Tibial nerve (tissue), 4 donors: ENCODE measurements at places on chromosomes 7 and 10.

GRCh38 chr10:118092209-118092608 lies 45.5 kb upstream of the RAB11FIP2 start:
- H3K27ac ChIP-seq, result no peak overlapping the region
- H3K36me3 ChIP-seq, result no peaks in the 10 kb centered on the region
- no peak overlapping the region for H3K4me3 ChIP-seq
- no peak for DNase-seq
- no peaks in the 10 kb centered on the region for H3K27me3 ChIP-seq
- H3K4me1 ChIP-seq, result no peaks in the 10 kb centered on the region

DNA sequence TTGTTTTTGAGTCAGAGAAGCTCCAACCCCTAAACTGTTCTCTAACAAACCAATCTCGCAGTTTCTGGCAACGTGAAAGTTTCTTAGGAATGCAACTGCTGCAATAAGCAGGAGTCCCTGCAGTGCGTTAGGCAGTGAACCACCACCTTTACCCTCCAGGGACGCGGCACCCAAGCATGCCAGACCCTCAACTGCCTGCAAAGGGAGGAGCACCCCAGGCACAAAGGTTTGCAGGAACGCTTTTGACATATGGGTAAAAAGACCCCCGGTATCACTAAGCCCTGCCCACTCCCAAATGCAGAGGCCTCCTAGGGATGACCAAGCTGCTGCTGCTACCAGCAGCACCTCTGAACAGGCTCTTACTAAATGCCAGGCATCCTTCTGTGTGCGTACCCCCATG lies 4.7 kb downstream of the TBRG4 start:
- peaks cover 20% of the 10 kb centered on the region for H3K4me1 ChIP-seq
- no peak overlapping the region for H3K27ac ChIP-seq
- H3K4me3 ChIP-seq, result no peak overlapping the region
- peaks cover 8% of the 10 kb centered on the region for H3K36me3 ChIP-seq
- H3K27me3 ChIP-seq, result no peaks in the 10 kb centered on the region

DNA sequence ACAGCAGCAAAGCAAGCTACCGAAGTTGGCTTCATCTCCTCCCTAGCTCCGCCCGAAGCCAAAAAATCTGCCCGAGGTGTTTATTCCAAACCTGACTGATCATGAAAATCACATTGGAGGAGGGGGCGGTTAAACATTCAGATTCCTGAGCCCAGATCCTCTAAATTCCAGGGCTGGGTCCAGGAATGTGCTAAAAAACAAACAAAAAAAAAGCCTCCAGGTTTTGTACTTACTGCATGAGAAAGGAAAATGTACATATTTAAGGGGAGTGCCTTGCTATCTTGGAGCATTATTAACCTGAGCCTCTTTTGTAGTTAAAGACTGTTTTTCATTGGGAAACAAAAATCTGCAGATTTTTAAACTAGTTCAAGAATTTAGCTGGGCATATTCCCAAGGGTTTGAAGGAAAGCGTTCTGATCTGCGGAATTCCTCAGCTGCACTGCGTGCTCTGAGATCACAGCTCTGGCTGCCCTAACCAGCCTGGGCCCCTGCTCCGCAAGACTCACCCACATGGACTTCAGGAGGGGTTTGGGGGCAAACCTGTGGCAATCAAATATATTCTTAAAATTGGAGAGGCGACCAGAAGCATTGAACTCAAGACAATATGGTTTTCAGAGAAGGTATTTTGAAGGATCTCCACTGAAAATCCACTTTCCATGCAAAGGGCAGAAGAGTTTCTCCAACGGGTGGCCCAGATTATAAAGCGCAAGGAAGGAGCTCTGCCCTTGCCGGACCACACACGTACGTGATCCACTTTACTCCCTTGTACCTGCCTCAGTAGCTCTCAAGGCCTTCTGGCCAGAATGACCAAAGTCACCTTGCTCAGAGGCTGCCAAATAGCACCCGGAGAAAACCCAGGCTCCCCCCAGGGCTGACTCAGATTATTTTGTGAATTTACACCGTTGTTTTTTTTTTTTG lies 10.0 kb upstream of the TNS3 start:
- no peaks in the 10 kb centered on the region for H3K27me3 ChIP-seq
- peak overlapping the region; percentile 11 for H3K27ac ChIP-seq
- H3K36me3 ChIP-seq, result no peaks in the 10 kb centered on the region
- no peak overlapping the region for H3K4me3 ChIP-seq
- H3K4me1 ChIP-seq, result peaks cover 23% of the 10 kb centered on the region

GRCh38 chr7:69256634-69257081 lies 341.6 kb upstream of the AUTS2 start:
- H3K36me3 ChIP-seq, result no peaks in the 10 kb centered on the region
- H3K4me1 ChIP-seq, result no peaks in the 10 kb centered on the region
- H3K4me3 ChIP-seq, result no peak overlapping the region

- H3K4me1 ChIP-seq, result no peaks in the 10 kb centered on the region
- H3K27me3 ChIP-seq, result no peaks in the 10 kb centered on the region
- H3K27ac ChIP-seq, result no peak overlapping the region
These were observed 73.2 kb upstream of the TPK1 start for GRCh38 chr7:144908943-144909556.

GRCh38 chr10:110411047-110411410 lies 86.7 kb upstream of the DUSP5 start:
- no peaks in the 10 kb centered on the region for H3K27me3 ChIP-seq
- no peak for DNase-seq
- H3K27ac ChIP-seq, result no peak overlapping the region
- no peaks in the 10 kb centered on the region for H3K36me3 ChIP-seq
- H3K4me1 ChIP-seq, result peaks cover 18% of the 10 kb centered on the region

GRCh38 chr7:158402471-158402870 lies 185.2 kb downstream of the PTPRN2 start:
- H3K4me3 ChIP-seq, result no peak overlapping the region
- H3K4me1 ChIP-seq, result no peaks in the 10 kb centered on the region
- no peak for DNase-seq
- no peak overlapping the region for H3K27ac ChIP-seq

DNA sequence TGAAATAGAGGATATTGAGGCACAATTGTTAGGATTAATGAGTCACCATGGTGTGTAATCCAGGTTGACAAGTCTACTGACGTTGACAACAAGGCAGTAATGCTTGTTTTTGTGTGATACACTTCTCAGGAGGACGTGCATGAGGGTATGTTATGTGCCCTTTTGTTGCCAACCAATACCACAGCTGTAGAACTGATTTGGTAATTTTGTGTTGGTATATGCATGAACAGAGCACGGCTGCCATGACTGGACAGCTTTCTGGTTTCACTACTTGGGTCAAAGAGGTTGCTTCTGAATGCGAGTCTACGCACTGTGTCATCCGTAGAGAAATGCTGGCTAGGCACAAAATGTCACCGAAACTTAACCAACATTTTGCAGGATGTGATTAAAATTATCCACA lies 32.9 kb downstream of the PHTF2 start:
- H3K27me3 ChIP-seq, result no peaks in the 10 kb centered on the region
- H3K27ac ChIP-seq, result no peak overlapping the region
- DNase-seq, result no peak
- no peaks in the 10 kb centered on the region for H3K36me3 ChIP-seq

DNA sequence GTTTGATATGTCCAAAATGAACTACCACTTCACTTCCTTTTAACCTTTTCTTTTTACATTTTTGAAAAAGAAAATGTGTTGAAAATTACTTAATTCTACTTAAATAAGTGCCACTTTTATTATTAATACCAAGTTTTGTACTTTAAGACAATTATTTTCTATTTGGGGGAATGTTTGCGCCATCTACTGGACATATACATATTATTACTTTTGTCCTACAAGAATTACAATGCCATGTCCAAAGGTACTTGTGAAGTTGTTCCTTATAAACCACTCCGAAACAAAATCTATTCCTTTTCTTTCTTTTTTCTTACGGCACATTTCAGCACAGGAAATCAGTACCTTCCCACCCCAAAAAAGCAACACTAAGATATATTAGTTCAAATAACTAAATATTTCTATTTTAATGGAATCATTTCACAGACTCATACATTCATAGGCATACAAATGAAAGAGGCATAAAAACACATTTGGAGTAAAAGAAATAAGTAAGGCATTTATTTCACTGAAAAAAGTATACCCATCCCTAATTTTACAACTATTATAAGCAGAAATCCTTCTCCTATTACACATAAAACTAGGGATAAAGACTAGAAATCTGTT lies 169.9 kb downstream of the RNF133 start:
- no peak overlapping the region for H3K4me3 ChIP-seq
- H3K27ac ChIP-seq, result no peak overlapping the region
- H3K36me3 ChIP-seq, result no peaks in the 10 kb centered on the region
- H3K27me3 ChIP-seq, result no peaks in the 10 kb centered on the region

- H3K27ac ChIP-seq, result no peak overlapping the region
- H3K4me1 ChIP-seq, result peaks cover 19% of the 10 kb centered on the region
- no peaks in the 10 kb centered on the region for H3K36me3 ChIP-seq
- H3K27me3 ChIP-seq, result no peaks in the 10 kb centered on the region
- H3K4me3 ChIP-seq, result peak overlapping the region; percentile 43
These were observed 1.0 kb downstream of the MMD2 start for GRCh38 chr7:4957847-4958476.

- no peak for DNase-seq
- H3K4me3 ChIP-seq, result no peak overlapping the region
- H3K27ac ChIP-seq, result no peak overlapping the region
- no peaks in the 10 kb centered on the region for H3K4me1 ChIP-seq
These were observed 12.9 kb upstream of the BMS1 start for GRCh38 chr10:42769673-42770072.

- no peaks in the 10 kb centered on the region for H3K4me1 ChIP-seq
- H3K4me3 ChIP-seq, result no peak overlapping the region
- no peaks in the 10 kb centered on the region for H3K27me3 ChIP-seq
- H3K36me3 ChIP-seq, result no peaks in the 10 kb centered on the region
- no peak overlapping the region for H3K27ac ChIP-seq
These were observed 92.0 kb upstream of the MACROH2A2 start for GRCh38 chr10:69960606-69960987.

GRCh38 chr7:117505238-117505637 lies 25.4 kb downstream of the CFTR start:
- H3K4me1 ChIP-seq, result no peaks in the 10 kb centered on the region
- no peak overlapping the region for H3K4me3 ChIP-seq
- no peaks in the 10 kb centered on the region for H3K36me3 ChIP-seq
- DNase-seq, result no peak
- no peak overlapping the region for H3K27ac ChIP-seq

- no peaks in the 10 kb centered on the region for H3K4me1 ChIP-seq
- no peak for DNase-seq
- H3K4me3 ChIP-seq, result no peak overlapping the region
- no peaks in the 10 kb centered on the region for H3K27me3 ChIP-seq
- no peak overlapping the region for H3K27ac ChIP-seq
These were observed 118.1 kb downstream of the ZNF365 start for GRCh38 chr10:62492012-62492869.

- no peak overlapping the region for H3K4me3 ChIP-seq
- no peak overlapping the region for H3K27ac ChIP-seq
- H3K36me3 ChIP-seq, result no peaks in the 10 kb centered on the region
- H3K4me1 ChIP-seq, result no peaks in the 10 kb centered on the region
- H3K27me3 ChIP-seq, result no peaks in the 10 kb centered on the region
- DNase-seq, result no peak
These were observed 28.4 kb downstream of the UBE2D4 start for GRCh38 chr7:43954524-43955228.

DNA sequence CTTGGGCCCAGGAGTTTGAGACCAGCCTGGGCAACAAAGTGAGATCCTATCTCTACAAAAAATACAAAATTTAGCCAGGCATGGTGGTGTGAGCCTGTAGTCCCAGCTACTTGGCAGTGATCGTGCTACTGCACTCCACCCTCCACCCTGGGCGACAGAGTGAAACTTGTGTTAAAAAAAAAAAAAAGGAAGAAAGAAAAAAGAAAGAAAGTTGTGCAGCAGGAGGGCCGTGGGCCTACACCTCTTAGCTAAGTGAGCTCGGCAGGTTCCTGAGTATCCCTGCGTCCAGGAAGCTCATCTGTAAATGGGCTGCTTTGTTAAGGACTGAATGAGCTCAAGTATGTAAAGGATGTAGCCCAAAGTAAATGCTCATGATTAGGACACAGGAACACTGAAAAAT lies 155.0 kb downstream of the RNF216 start:
- no peak overlapping the region for H3K4me3 ChIP-seq
- H3K27me3 ChIP-seq, result no peaks in the 10 kb centered on the region
- peaks cover 10% of the 10 kb centered on the region for H3K4me1 ChIP-seq
- no peak for DNase-seq

- H3K27ac ChIP-seq, result peak overlapping the region; percentile 43
- no peaks in the 10 kb centered on the region for H3K36me3 ChIP-seq
- no peak overlapping the region for H3K4me3 ChIP-seq
- peaks cover 5% of the 10 kb centered on the region for H3K4me1 ChIP-seq
- no peaks in the 10 kb centered on the region for H3K27me3 ChIP-seq
- no peak for DNase-seq
These were observed 15.3 kb downstream of the SH3PXD2A start for GRCh38 chr10:103839872-103840739.

- no peaks in the 10 kb centered on the region for H3K36me3 ChIP-seq
- H3K27ac ChIP-seq, result no peak overlapping the region
- H3K4me3 ChIP-seq, result peak overlapping the region; percentile 86
- no peaks in the 10 kb centered on the region for H3K27me3 ChIP-seq
These were observed 1.5 kb downstream of the EEPD1 start for GRCh38 chr7:36154255-36155212.

DNA sequence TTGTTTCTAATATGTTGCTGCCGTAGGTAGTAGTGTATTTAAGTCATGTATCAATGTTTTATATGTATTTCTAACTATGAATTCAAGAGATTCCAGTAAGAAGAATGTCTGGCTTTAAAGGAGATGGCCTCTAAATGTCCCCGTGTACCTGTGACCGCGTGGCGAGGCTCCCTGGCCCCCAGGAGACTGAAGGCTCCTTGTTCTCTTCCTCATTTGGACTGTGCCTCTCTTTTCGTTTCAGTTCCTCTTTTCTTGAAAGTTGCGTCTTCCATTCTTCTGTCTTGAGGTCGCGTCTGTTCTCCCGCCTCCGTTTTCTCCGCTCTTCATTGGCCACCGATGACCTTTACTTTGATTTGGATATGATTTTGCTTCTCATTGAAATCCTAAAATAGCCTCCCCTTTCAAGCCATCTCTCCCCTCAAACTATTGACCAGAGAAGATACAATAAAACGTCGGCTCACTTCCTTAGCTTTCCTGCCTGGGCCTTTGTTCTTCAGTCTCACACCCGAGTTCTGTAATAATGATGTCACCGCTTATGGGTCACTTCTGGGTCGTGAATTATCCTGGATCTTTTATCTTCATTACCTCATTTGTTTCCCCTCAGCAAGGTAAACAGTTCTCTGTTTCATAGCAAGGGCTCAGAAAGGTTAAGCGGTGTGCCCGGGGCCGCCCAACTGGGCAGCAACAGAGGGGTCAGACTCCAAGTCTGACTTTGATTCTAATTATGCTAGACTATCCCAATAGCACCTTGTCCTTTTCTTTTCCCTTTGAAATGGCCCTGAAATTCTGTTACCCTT lies 28.7 kb downstream of the WIPI2 start:
- no peaks in the 10 kb centered on the region for H3K27me3 ChIP-seq
- H3K36me3 ChIP-seq, result peaks cover 95% of the 10 kb centered on the region
- no peaks in the 10 kb centered on the region for H3K4me1 ChIP-seq
- no peak overlapping the region for H3K4me3 ChIP-seq
- no peak for DNase-seq
- H3K27ac ChIP-seq, result peak overlapping the region; percentile 59
